ENCODE measurements at places on chromosomes 4 and X.

- DNase-seq, result no peak
These were observed 5.5 kb upstream of the SMIM20 start for GRCh38 chr4:25908491-25908901.

DNA sequence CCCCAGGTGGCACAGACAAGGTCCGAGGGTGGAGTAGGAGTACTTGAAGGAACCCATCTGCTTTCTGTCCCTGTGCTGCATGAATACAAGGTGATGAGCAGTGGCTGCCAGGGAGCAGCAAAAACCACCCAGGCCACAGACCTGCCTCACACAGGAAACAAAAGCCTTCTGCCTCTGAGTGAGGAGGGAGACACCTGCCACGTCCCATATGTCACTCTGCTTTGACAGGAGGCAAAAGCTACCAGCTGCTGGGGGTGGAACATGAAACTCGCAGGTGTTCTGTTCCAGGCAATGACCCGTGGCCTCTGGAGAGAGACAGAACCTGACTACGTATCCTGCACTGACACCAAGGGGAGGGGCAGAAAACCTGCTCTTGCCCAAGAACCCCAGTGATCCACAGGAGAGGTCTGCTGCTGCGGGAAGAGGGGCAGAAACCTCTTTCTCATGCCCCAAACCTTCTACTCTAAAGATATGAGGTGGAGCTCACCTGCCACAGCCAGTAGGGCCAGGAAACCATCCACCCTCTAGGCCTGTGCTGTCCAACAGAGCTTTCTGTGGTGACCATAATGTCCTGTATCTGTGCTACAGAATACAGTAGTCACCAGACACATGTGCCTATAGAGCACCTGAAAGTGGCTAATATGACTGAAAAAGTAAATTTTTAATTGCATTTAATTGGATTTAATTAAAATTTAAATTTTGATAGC lies 172.9 kb downstream of the PRDM5 start:
- DNase-seq, result no peak

GRCh38 chrX:1075741-1076140 lies 136.7 kb downstream of the CRLF2 start:
- no peak for DNase-seq

GRCh38 chrX:106670631-106671030 lies 55.9 kb upstream of the RNF128 start:
- DNase-seq, result no peak

- DNase-seq, result no peak
These were observed 19.6 kb upstream of the NKRF start for GRCh38 chrX:119625843-119626242.

GRCh38 chrX:136574548-136574947 lies 42.5 kb downstream of the VGLL1 start:
- no peak for DNase-seq

DNA sequence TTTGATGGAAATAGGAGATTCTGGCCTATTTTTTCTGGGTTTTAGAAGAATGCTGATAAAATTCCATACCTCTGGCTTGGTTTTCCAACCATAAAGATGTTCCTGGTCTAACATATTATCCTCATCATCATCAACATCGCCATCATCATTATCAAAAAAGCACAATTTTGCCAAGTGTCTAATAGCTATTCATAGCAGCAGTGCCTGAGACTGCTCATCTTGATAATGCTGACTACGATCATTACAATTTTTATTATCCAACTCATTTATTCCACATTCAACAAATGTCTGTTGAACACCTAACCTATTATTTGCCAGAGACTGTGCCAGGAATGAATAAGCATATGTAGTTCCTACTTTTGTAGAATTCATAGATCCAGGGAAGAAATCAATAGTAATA lies 303.5 kb upstream of the GATB start:
- no peak for DNase-seq

DNA sequence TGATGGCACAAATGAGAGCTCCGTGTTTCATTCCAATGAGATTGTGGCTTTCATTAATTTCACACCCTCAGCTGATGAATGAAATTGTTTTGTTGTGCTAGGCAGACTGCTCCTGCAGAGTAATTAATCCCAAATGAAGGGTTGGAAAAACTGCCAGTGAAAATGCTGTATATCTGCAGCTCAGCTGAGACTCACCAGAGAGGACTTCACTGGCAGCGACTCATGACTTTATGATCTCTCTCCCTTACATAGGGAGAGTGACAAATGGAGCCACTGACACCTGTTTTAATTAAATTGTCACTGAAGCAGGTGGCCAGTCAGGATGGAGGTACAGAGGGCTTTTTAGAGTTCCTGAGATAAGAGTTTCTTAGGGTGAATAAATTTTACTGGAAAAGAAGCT lies 24.8 kb downstream of the GRXCR1 start:
- DNase-seq, result no peak

GRCh38 chrX:131830400-131831184 lies 192.5 kb upstream of the STK26 start:
- DNase-seq, result no peak

GRCh38 chrX:53288189-53288588 lies 6.8 kb upstream of the IQSEC2 start:
- peak; percentile 6 for DNase-seq

- no peak for DNase-seq
These were observed at the start of gene TBC1D9 for GRCh38 chr4:140756319-140757231. TBC1D9 (minus strand) TSS chr4:140756385; CDS start chr4:140756045, 340 bp downstream.

DNA sequence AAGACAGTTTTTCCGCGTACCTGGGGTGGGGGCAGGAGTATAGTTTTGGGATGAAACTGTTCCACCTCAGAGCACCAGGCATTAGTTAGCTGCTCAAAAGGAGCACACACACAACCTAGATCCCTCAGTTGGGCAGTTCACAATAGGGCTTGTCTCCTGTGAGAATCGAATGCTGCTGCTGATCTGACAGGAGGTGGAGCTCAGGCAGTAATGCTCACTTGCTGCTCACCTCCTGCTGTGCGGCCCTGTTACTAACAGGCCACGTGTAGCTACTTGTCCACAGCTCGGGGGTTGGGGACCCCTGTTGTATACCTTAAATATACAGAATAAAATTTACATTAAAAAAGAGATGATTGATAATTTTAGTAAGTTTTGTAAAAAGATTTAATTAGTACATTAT lies 191.5 kb downstream of the SLC7A11 start:
- DNase-seq, result no peak

DNA sequence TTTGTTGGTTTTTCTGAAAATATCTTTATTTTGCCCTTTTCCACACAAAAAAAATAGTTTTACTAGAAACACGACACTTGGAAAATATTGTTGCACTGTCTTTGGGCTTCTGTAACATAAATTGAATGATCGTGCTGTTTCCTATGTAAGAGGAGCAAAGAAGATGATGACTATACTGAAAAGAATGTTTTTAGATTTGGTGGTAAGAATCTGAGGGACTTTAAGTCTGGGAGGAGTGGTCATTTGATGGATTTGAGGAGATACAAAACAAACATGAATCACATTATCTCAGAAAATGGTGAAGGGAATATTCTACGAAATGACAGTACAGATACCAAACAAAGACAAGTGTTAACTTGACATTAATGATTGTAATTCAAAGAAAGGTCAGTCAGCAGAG lies 328.8 kb downstream of the ADAM29 start:
- no peak for DNase-seq
